Cerebellum (tissue), 4 donors: ENCODE measurements at places on chromosomes 5 and 9.

- no peak for DNase-seq
Observed at GRCh38 chr5:167759057-167759821, 532.2 kb upstream of the WWC1 start.

DNA sequence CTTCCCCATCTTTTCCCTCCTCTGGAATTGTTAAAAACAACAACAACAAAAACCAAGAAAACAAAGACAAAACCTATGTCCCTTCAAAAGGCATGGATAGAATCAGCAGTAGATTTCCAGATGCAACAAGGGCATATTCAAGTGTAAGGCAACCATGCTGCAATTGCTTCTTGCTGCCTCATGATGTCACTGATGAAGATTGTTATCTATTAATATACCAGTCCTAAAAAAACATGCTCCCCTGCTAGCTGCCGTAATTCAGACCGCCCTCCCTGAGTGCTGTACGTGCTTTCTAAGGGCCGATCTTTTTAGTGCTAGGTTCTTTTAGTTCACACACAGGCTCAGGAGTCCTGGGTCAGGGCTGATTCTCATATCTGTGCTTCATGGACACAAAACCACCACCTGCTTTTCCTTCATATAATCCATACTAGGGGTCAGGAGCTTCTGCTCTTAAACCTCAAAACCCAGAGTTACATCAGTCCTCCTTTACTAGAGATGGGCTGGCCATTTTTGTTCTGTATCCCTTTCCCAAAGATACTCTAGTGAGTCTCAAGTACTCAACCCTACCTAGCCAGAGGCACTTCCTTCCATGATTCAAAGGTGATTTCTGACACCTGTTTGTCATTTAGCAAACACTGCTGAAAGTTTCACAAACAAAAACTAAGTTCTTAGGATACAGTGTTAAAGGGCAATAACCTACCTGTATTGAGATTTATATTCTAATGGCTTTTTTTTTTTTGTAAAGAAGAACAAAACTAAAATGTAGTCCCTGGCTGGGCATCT, 82.1 kb downstream of the GIN1 start:
- DNase-seq = no peak

GRCh38 chr9:134909511-134910481, 7.9 kb downstream of the FCN1 start:
- DNase-seq = no peak

- no peak for DNase-seq
Observed at GRCh38 chr9:71472400-71472799, 295.9 kb downstream of the CEMIP2 start.

- DNase-seq = no peak
Observed at GRCh38 chr5:37495668-37496347, 116.7 kb downstream of the WDR70 start.

- DNase-seq = no peak
Observed at GRCh38 chr5:172085738-172086137, 79.3 kb upstream of the FBXW11 start.

DNA sequence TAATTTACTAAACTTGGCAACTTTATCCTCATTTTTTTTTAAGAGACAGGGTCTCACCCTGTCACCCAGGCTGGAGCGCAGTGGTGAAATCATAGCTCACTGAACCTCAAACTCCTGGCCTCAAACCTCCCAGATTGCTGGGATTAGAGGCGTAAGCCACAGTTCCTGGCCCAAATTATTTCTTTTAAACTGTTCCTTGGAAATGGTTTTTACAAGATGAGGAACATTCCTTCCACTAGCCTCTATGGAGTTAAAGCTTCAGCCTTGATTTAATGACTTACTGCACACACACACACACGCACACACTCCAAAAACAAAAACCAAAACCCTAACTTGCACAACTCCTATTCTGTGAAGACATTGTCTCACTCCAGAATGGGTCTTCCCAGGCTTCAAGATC, 77.2 kb upstream of the TARS1 start:
- DNase-seq = no peak

GRCh38 chr9:94736759-94737158, 10.3 kb downstream of the AOPEP start:
- DNase-seq = no peak

DNA sequence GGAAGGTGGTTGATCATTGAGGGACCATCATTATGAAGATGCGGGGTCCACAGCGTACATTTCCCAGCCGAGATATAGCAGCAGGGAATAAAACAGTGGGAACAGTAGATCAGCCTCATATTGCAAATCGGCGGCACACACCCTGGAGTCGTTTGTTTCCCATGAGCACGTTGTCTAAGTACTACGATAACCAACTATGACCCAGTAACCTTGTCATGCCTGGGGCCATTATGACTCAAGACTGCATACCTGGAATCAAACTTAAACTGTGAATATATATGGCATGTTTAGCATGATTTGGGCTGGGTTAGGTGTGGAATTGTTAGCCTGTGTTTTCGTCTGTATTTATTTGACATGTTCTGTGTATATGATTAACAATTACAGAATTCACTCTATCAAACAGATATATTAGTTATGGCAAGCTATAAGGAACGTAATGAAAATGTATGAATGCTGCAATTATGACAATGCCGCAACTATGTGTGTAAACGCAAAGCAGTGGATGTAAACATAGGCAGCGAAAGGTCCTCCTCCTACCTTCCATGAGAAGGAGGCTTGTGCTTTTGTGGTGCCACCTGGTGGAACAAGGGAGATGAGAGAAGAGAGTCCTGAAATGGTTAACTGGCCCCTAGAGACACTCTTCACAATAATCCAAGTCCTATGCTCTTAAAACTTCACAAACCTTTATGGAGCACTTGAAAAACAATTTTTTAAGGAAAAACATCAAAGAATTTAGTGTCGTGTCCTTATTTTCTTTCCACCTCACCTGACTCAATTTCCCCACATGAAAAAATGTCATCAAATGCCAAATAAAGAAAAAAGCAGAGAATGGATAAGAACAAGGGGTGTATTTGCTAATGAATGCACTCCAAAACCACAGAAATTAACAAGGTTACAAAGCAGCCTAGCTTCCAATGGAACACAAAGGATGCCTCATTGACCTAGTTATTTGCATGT, 47.1 kb downstream of the SEMA5A start:
- DNase-seq = no peak
